ENCODE measurements at places on chromosomes 12 and 14. TPM values are rescaled to one million over a fixed set of nuclear protein-coding genes. Genes with fewer than 3 reads are reported as not detected.

Gene PRPH
- total RNA-seq, result not detected

Gene LHX5
- 0.09 TPM for total RNA-seq

Gene GPR68
- total RNA-seq, result 11.6 TPM

Gene NINJ2
- total RNA-seq, result not detected

DNA sequence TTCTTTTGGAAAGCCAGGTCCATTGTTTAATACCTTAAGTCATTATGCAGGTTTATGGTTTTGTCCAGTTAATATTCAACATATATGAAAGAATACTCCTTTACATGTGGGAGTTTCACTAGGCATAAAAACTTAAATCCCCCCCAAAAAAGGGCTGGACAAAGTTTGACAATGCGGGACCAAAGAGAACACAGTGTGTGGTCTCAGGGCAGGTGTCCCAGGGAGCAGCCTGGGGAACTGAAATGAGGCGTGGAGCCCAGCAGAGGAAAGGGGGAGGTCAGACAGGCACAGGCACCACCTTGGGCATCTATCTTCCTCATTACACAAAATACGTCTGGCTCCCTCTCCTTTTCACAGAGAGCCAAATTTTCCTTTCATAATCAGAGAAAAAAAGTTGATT is 22.5 kb downstream of the PKP2 start:
- no peak for DNase-seq

DNA sequence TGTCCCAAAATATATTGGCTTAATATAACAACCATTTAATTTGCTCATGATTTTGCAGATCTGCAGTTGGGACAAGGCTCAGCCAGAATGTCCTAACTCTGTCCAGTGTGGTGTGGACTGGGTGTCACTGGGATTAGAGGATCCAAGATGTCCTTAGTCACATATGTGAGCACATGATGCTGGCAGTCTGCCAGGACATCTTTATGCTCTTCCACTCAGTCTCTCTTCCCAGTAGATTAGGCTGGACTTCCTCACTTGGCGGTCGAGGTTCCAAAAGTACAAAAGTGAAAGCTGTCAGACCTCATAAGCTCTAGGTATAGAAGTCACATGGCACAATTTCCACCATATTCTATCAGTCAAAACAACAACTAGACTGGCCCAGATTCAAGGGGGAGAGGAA is 167.9 kb upstream of the NTF3 start:
- peak; percentile 45 for DNase-seq

- DNase-seq, result peak; percentile 75
Observed at GRCh38 chr14:29927376-29928116, at the start of gene PRKD1. Gene PRKD1 (minus strand): TSS chr14:29927847.

All from Daoy (cell line).